Fibroblast of the aortic adventitia (primary cell): ENCODE measurements at places on chromosomes 12 and 14. TPM values are rescaled to one million over a fixed set of nuclear protein-coding genes. Genes with fewer than 3 reads are reported as not detected.

Gene LUM
- 88.8 and 582 TPM in 2 replicates for total RNA-seq

GRCh38 chr12:119134284-119135072, 44.3 kb upstream of the HSPB8 start:
- DNase-seq: no peak

Gene CLECL1
- not detected in 2 replicates for total RNA-seq

GRCh38 chr12:47757840-47758583, 668 bp downstream of the RAPGEF3 start:
- no peak for DNase-seq

Gene CLEC2A
- not detected in 2 replicates for total RNA-seq
